ENCODE measurements at places on chromosomes 12 and 14. TPM values are rescaled to one million over a fixed set of nuclear protein-coding genes. Genes with fewer than 3 reads are reported as not detected.

The BCL2L14 gene
- total RNA-seq = not detected

The KRT79 gene
- total RNA-seq = not detected

The ZNF84 gene
- 30.0 TPM for total RNA-seq

The PPP4R4 gene
- 0.22 TPM for total RNA-seq

The TMEM132D gene
- not detected for total RNA-seq

The OTUB2 gene
- 1.9 TPM for total RNA-seq

The INF2 gene
- total RNA-seq = 53.3 TPM

The IFI27 gene
- total RNA-seq = not detected

The ST8SIA1 gene
- not detected for total RNA-seq

The NEUROD4 gene
- total RNA-seq = not detected

The ASB2 gene
- not detected for total RNA-seq

The GPR65 gene
- total RNA-seq = 0.13 TPM

The ITGB7 gene
- 1.4 TPM for total RNA-seq

The RFX4 gene
- not detected for total RNA-seq

The CAPZA3 gene
- total RNA-seq = not detected

The LBHD2 gene
- not detected for total RNA-seq

The SPIC gene
- total RNA-seq = not detected

The LHX5 gene
- not detected for total RNA-seq

The MUCL1 gene
- not detected for total RNA-seq

The PPFIA2 gene
- total RNA-seq = not detected

The SIX4 gene
- 12.2 TPM for total RNA-seq

The SLC22A17 gene
- total RNA-seq = 32.8 TPM

The MGP gene
- total RNA-seq = not detected

The LRRK2 gene
- total RNA-seq = 7.0 TPM

The GPR84 gene
- not detected for total RNA-seq

The C1QL4 gene
- total RNA-seq = not detected

The SLCO1C1 gene
- not detected for total RNA-seq

The P2RX2 gene
- total RNA-seq = not detected

The CD69 gene
- not detected for total RNA-seq

The LRRC10 gene
- total RNA-seq = not detected

The DEGS2 gene
- total RNA-seq = not detected

The SMCO2 gene
- total RNA-seq = not detected

The FAM186B gene
- total RNA-seq = 1.4 TPM

The OGFOD2 gene
- 11.9 TPM for total RNA-seq

The THTPA gene
- 21.0 TPM for total RNA-seq

The C14orf132 gene
- 18.6 TPM for total RNA-seq

The PROX2 gene
- not detected for total RNA-seq

The OAS3 gene
- 0.38 TPM for total RNA-seq

The PLCZ1 gene
- total RNA-seq = not detected

The SLCO1B3 gene
- not detected for total RNA-seq

The TC2N gene
- total RNA-seq = under 0.01 TPM

The IL22 gene
- not detected for total RNA-seq

The DBX2 gene
- total RNA-seq = not detected

The NANOG gene
- total RNA-seq = 0.13 TPM

The FITM1 gene
- not detected for total RNA-seq

The CCDC197 gene
- not detected for total RNA-seq

Data from GM23248 (cell line).